ENCODE measurements at places on chromosomes 7 and 10.
A peak's percentile ranks its signal among the peaks of the same experiment; 100 is the strongest.

GRCh38 chr7:22151901-22152300, 205.1 kb downstream of the RAPGEF5 start:
- DNase-seq, result no peak

GRCh38 chr10:6086375-6087233, 2.2 kb upstream of the RBM17 start:
- peak; percentile 30 for DNase-seq

DNA sequence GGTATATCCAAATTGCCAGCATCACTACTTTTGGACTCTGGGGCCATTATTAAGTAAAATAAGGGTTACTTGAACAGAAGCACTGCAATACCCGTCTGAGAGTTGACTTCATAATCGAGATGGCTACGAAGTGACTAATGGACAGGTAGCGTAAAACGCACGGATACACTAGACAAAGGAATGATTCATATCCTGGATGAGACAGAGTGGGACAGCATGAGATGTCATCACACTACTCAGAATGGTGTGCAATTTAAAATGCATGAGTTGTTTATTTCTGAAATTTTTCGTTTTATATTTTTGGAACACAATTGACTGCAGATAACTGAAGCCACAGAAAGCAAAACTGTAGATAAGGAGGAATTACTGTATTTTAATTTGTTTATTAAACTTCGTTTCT, 421.5 kb upstream of the LRGUK start:
- DNase-seq, result no peak

DNA sequence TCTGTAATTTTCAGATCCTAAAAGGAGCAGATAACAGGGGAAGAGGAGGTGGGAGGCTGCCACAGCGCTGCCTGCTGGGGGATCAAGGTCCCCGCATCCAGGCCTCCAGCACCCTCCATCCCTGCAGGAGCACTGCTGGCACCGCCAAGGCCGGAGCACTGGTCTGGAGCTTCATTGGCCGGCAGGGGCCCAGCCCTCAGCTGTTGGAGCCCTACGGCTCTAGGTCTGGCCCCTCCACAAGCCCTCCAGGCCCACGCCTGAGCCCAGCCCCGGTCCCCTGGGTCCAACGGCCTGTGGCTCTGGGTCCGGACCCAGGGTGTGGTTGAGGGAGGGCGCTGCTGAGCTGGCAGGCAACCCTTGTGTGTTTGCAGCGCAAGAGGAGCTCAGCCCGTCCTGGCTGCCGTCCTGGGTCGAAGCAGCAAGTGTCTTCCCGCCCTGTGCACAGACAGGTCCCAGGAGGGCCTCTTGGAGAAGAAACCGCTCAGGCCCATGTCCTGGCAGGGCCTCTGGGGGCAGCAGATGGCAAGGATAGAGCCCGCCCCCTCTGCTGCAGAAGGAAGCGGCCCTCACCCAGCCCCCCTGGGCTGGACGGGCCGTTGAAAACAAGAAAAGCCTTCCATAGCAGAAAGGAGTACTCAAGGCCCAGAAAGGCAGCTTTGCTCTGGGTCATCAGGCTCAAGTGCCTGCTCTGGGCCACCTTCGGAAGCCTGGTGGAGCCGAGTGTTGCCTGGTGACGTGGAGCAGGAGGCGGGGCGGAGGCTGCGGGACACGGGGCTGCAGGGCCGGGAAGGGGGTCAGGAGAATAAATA, 54.3 kb upstream of the TNRC18 start:
- DNase-seq, result no peak

DNA sequence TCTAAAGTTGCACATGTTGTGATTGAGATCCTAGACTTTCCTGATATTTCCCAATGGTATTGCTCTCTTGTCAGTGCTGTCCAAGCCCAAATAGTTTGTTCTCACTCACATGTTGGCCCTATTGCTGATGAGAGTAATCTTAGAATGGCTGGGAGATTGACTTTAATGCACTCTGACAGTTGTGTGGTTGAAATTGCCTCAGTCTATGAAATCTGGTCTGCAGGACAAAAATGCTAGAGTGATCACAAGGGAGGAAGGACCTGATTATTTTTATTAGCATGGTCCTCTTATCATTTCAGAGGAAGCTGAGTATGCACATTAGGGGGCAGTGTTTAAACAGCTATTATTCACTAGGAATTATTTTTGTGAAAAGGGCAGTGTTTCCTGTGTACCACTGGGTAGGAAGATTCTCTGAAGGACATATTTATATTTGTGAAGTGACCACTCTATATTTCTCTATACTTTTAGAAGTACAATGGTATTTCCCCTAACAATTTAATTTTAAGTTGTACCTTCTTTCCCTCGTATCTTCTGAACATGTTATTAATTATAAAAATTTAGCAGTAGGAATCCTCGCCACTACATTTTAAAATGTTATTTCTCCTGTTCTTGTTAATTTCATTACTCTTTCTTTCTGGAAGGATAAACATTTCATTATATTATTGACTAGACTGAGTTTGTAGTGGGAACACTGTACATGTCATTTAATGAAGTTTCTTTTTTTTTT, 64.4 kb downstream of the SUGCT start:
- no peak for DNase-seq

DNA sequence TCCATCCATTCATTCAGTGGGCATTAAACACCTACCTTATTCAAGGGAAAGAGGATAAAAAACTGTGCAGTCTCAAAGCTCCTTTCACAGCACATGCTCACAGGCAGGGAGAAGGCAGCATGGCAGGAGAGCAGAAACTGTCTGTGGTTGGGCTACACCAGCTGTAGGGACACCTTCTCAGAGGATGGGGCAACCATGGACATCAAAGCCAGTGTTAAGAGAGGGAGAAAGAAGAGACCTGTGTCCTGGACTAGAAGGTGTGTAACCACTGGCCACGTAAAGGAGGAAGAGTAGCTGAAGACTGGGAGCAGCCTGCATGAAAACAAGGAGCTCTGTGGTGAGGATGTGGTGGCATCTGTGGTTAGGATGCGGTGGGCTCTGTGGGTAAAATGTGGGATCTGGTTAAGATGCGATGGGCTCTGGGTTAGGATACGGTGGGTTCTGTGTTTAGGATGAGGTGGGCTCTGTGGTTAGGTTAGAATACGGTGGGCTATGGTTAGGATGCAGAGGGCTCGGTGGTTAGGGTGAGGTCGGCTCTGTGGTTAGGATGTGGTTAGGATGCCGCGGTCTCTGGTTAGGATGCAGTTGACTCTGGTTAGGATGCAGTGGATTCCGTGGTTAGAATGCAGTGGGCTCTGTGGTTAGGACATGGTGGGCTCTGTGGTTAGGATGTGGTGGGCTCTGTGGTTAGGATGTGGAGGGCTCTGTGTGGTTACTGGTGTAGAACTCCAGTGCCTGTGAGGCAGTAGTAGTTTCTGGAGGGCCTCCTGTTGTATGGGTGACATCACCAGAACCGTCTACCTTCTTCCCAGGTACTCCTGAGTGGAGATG, 197.6 kb downstream of the WDR37 start:
- no peak for DNase-seq

DNA sequence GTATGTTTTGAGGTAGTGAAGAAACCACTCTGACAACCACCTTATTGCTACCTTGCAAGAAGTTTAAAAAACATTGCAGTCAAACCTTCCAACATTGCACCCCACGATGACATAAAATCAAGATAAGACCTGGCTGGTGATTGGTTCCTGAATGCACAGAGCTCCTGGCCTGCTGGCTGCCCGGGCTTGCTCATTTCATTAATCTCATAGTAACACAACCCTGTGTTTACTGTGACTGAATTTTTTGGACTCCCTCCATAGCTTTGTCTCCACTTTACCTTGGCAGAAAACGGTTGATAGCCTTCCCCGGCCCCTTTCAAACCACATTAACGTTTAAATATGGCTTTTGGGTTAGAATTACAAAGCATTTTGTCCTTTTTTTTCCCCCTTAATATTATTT, 27.5 kb downstream of the VWA2 start:
- no peak for DNase-seq

- DNase-seq, result no peak
These were observed 618.1 kb downstream of the SORCS3 start for GRCh38 chr10:105259201-105259600.

DNA sequence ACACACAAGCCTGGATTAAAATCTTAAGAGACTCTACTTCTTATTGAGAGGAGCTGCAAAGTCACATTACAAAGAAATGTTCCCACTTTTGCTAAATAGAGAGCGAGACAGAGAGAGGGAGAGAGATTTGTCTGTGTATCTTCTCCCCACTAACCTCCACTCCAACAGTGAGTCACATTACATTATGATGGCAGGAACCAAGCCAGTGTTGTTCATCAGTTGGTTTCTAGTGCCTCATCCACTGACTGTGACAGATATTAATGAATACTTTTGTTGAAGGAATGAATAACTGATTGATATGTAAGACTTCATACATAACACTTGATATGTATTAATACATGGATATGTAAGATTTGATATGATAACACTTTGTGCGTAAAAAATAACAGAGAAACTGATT, 258.2 kb upstream of the SORCS1 start:
- DNase-seq, result no peak

- no peak for DNase-seq
These were observed 41.1 kb downstream of the PTPRZ1 start for GRCh38 chr7:121913947-121914675.

GRCh38 chr7:115037128-115037802, 115.4 kb downstream of the MDFIC start:
- DNase-seq, result no peak

GRCh38 chr10:16843252-16843870, 26.1 kb upstream of the RSU1 start:
- no peak for DNase-seq

DNA sequence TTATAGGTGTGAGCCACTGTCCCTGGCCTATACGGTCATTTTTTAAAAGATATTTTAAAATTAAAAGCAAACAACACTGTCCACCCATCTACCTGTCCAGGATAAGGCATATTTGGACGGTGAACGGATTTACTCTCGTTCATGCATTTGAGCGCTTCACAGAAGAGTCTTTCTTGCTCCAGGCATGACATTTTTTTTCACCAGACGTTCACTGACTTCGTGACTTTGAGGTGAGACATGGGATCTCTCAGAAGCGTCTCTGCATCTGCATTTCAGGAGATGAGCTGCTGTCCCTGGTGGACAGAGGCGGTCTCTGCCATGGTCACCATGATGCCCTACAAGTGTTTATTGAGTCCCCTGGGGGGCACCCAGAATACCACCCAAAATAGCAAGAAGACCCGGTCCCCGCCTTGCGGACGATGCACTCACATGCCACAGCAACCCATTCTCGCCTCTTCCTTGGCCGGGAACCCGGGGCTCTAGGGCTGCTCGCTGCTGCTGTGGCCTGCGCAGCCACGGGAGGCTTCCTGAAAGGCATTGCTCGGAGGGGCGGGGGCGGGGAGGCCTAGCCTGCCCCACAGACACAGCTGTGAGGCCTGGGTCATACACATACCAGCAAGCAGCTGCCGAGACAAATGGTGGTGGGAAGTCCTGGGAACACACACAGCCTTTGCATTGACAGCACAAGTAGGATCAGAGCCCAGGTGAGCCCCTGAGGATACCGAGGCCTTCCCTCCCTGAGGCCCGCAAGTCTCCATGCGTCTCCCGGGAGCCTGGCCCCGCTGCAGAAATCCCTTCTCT, 84.4 kb downstream of the RGS10 start:
- DNase-seq, result no peak

DNA sequence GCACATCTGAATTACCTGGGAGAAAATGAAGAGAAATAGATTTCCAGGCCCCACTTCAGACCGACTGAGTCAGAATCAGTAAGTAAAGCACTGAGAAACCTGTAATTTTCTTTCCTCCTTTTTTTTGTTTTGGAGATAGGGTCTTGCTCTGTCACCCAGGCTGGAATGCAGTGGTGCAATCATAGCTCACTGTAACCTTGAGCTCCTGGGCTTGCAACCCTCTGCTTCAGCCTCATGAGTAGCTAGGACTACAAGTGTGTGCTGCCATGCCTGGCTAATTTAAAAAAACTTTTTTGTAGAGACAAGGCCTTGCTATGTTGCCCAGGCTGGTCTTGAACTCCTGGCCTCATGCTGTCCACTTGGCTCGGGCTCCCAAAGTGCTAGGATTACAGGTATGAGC, 260.2 kb downstream of the STK31 start:
- DNase-seq, result no peak

Measured in GM18507 (cell line).